ENCODE measurements at places on chromosomes 6 and 20.

DNA sequence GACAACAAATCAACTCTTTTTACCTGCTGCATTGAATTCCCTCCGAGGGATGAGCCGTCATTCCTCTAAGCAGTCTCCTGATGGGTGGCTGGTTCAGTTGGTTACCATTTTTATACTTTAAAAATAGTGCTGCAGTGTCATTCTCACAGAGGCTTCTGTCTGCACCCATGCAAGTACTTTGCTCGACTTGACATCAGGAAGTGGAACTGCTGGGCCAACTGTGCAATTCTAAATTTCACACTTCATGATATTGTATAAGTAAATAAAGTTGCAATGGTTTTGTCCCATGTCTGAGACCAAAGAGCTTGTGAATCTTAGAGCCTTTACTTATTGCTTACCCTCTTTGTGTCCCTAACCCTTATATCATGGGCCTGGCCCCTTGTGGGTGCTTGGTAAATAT lies 2.5 kb downstream of the BTN3A1 start:
- no peak for DNase-seq

GRCh38 chr6:83852528-83853177 lies 507 bp upstream of the RIPPLY2 start:
- DNase-seq = no peak

GRCh38 chr6:56708810-56709597 lies 66.3 kb upstream of the DST start:
- no peak for DNase-seq

GRCh38 chr6:155561257-155561965 lies 105.8 kb upstream of the NOX3 start:
- DNase-seq = no peak

GRCh38 chr6:106939848-106940247 lies 34.7 kb downstream of the CD24 start:
- DNase-seq = no peak

DNA sequence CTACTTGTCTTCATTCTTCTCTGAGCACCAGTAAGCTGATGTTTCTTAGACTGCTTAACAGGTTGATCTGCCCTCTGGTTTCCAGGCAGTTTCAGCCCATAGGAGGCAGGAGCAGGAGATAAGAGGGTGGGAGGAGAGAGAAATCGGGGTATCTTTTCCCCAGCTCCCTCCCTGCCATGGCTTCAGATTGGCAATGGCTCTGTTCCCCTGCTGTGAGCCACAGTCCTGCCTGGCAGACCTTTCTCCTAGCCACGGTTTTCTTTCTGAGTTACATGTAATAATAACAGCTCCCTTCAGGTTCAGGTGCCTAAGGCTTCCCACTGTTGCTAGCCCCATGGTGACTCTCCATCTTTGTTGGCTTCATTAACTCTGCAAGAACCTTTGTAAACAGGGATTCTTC lies 115.3 kb downstream of the CD83 start:
- no peak for DNase-seq

- no peak for DNase-seq
Measured at GRCh38 chr20:57280221-57280620, 13.8 kb upstream of the BMP7 start.

DNA sequence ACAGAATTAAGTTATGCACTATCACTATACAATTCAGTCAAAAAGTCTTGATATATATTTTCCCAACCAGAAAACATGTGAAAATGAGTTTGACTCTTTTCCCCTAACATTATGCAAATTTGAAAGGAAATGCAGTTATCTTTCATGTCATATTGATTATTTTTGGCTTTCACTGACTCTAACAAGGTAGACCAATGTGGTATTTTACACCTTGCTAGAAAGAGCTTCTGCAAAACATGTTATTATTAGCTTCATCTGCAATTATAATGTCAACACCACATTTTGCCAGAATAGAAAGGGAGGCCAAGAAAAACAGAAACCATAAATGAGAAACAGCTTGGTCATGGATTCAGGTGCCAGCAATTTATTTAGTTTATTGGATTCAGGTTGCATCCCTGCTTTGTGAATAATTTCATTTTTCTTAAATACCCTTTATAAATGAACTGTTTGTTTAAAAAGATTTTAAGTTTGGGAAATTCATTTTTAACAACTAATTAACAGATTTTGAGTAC lies 226.1 kb upstream of the GJE1 start:
- DNase-seq = no peak

DNA sequence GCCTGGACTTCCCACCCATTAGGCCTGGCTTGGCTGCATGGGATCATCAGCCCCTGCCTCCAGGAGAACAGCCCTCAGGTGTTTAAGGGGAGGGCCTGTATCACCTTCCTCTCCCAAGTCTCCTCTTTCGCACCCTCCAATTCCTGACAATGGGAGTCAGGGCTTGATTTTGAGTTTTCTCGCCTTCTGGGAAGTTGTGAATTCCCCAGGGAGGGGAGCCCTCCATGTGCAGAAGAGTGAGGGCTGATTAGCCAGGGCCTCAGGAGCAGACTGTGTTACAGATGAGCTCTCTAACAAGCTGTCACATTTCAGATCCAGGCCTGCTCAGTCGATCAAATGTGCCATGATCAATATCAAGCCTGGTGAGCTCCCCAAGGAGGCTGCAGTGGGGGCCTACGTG lies 42.4 kb downstream of the CNBD2 start:
- DNase-seq = peak; percentile 43

GRCh38 chr6:13924146-13924948 lies 405 bp upstream of the RNF182 start:
- no peak for DNase-seq

GRCh38 chr6:3835055-3835731 lies 14.0 kb upstream of the FAM50B start:
- peak; percentile 78 for DNase-seq

- no peak for DNase-seq
Measured at GRCh38 chr6:82484001-82484400, 120.4 kb downstream of the TPBG start.

DNA sequence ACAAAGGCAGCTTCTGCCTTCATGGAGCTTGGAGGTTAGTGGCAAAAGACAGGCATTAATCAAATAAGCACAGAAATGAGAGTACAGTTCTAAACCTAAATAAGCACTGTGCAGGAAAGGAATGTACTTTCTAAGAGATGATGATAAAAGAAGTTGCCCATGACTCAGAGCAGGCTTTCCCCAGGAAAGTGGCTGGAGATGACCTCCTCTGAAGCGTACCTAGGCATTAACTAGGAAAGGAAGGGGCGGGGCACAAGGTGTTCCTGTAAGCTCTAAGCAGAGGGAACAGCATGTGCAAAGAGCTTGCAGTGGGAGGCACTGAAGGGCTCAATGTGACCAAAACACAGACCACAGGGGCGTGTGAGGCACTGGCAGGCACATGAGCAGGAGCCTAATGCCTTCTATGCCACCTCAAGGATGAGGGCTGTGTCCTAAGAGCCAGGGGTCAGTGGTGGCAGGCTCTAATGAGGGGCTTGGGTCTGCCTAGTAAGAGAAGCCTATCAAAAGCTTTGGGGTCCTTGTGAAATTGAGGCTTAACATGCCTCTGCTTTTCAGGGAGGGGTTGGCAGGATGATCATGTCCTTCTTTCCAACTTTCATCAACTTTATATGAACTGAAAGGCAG lies 4.9 kb downstream of the SSTR4 start:
- DNase-seq = no peak

DNA sequence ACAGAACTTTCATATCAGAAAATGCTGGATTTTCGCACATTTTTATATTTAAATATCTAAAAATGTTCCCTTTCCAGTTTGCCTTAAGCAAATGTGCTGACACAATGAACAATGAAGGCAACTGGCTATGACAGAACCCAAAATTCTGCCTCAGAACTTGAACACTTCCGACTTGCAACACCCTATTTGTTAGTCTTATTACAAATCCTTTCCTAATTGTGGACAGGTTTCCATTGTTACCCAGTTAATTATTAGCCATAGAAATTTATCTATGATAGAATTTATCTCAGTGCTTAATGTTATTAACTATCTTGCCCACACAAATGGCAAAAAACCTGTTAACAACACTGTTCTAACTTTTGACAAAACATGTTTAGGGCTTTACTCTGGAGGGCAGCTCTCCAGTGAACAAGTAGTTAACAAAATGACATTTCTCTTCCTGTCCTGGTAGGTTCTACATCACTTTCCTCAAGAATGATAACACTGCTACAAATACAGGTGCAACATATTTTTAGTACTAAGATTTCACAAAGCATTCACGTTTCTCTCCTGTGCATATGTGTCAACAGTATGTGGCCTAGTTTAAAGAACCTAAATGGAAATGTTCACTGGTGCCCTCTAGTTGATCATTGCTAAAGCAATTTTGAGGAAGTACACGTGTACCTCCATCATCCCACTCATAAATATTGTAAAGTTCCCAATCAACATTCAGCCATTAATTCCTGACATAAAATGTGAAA lies 58.4 kb downstream of the HIVEP2 start:
- DNase-seq = no peak

DNA sequence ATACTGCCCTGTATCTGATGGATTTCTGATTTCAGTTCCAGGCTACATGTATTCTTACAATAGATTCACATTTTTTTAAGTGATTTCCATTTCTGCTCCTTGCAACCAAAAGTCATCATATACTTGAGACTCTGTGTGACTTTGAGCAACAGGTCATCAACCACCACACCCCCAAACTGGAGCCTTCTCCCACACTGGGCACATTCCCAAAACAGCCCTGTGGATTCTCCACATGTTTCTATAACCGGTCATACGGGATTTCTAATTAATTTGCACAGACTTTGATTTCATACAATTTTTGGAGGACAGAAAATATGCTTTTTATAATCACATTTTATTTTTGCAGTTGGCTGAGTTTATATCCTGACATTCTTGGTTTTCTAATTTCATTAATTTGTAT lies 317.2 kb upstream of the ID4 start:
- no peak for DNase-seq

DNA sequence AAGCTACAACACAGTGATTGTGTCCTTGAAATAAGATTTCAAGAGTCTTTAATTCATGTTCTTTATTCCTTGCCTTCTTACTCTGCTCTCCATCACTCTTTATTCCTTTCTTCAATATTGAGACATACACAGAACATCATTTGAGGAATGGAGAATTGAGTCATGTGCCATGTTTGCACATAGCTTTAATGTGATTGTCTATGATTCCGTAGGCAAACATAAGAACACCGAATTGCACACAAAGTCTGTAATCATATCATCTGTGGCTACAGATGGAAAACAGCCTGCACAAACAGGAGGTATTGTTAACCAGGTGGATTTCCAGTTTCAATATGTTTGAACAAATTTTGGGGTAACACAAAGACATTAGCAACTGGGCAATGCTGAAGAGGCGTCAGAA lies 571.6 kb upstream of the GJE1 start:
- no peak for DNase-seq

DNA sequence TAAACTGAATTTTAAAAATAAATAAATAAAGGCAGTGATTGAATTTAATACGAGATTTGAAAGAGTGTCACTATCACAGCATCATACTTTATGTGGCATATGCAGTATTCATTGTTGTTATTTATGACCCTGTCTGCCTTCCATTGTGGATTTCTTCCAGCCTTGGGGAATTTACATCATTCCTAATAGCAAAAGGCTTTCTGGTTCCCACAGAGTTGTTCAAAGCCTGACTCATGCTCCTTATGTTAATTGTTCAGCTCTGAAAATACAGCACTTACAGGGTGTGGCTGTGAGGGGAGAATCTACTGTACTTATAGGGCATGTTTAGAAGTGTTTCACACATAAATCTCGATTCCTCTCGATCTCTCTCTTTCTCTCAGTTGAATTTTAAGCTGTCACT lies 54.4 kb downstream of the JAG1 start:
- DNase-seq = no peak

DNA sequence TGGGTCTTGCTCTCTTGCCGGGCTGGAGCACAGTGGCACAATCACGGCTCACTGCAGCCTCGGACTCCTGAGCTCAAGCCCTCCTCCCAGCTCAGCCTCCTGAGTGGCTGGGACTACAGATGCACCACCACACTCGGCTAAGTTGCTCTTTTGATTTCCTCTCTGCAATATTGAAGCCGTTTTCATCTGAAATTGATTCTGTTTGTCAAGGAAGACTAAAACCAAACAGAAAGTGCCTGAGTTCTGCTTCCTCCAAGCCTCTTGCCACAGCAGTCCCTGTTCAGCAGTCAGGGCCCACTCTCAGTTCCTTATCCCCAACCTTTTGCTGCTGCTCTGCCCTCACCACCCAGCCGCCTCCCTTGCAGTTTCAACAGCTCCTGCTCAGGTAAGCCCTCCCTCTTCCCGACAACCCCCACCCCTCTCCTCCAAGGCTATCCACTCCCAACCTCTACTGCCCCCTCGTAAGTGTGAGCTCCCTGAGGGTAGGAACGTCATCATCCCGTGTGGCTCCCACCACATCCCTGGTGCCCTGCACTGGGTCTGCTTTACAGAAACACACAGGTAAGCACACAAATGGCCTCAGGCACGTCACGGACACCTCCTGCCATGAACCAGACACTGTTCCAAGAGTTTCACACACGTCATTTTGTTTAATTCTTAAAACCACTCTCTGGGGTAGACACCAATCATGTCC lies 70.7 kb upstream of the TAB2 start:
- DNase-seq = no peak

GRCh38 chr20:623704-624103 lies 13.6 kb upstream of the TCF15 start:
- no peak for DNase-seq

DNA sequence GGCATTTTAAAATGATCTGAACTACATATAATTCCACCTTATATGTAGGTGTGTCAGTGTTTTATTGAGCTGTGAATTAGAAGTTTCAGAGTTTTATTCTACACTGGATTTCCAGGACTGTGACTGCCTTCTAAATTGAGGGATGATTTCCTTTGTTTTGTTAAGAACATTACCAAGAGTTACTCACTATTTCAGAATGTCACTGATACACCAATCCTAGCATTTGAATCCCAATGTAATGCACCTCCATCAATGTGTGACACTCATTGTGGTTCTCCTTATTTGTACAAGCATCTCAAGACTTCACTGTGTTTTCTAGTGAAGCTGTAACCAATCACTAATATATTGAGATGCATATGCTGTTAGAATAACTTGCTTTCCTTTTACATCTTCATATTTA lies 86.8 kb downstream of the PLCB1 start:
- DNase-seq = no peak

DNA sequence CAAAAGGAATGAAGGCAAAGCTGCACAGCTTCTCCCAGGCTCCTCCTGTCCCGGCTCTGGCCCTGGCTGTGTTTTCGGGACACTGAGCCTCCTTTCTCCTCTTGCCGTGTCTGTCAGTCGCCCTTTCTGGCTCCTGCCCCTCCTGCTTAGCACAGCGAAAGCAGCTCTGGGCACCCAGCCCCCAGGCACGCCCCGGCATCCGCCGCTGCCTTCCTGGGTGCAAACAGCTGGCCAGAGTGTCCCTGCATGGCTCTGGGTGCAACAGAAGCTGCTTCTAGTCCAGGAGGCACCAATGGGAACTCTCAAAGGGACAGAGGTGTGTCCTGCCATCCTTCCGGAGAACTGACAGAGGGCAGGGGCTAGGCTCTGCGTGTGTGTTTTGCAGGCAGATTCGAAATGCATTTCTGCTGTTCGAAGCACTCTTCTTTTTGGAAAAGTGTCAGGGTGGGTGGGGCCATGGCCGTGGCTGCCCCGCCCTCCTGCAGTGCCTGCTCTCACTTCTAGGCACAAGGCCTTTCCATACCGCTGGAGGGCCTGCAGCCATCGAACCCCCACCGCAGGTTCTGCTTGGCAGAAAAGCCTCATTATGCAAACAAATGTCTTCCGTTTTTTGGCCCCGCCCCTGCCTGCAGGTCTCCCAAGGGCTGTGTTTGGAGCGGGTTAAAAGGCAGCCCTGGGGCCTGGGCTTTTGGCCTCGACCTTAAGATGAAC lies 15.5 kb downstream of the COL9A3 start:
- no peak for DNase-seq

- DNase-seq = no peak
Measured at GRCh38 chr20:24957326-24958016, 8.4 kb downstream of the CST7 start.

Measured in suprapubic skin (tissue), 4 donors.